ENCODE measurements at places on chromosomes 16 and 17.

DNA sequence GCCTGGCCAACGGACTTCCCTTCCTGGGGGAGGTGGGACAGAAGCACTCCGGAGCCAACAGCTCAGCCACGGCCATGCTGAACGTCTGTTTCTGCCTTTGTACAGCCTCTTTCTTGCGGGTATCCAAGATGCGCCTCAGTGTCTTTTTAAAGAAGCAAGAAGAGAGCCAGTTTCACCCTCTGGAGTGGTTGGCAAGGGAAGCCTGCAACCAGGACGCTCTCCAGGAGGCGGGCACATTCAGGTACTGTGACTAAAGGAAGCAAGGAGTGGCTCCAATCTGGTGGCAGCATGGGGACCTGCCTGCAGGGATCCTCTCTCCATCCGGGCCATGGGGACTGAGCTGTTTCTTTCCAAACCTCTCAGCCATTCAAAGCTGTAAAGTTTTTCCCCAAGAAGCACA lies 60.6 kb upstream of the ENDOV start:
- DNase-seq, result no peak

- DNase-seq, result no peak
These were observed 5.7 kb downstream of the WSCD1 start for GRCh38 chr17:6075845-6076244.

DNA sequence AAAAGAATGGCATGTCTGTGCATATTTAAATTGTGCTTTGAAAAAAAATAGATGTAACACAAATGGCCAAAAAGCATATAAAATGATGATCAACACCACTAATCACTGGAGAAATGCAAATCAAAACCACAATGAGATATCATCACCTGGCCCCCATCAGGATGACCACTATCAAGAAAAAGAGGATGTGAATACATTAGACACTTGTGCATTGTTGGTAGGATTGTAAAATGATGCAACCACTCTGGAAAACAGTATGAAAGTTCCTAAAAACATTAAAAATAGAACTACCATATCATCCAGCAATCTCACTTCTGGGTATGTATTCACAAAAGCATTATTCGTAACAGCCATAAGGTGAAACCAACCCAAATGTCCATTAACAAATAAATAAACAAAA lies 91.5 kb downstream of the SPAG9 start:
- DNase-seq, result no peak

DNA sequence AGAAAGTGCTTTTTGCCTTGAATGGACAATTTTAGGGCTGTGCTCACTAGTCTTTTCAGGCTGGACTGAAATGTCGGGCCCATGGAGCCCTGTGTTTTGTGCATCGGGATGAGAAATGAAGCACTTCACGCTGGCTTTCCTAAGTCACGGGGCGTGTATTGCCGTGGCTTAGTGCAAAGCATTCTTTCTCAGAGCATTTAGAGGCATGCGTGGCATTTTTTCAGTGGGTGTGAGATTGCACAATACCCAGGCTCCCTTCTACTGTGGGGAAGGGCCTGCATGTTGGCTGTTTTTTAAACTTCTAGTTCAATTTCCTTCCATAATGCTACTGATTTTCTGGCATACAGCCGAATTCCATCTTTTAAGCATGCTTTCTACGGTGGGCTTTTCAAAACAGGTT lies 12.6 kb upstream of the POLR3E start:
- DNase-seq, result no peak

DNA sequence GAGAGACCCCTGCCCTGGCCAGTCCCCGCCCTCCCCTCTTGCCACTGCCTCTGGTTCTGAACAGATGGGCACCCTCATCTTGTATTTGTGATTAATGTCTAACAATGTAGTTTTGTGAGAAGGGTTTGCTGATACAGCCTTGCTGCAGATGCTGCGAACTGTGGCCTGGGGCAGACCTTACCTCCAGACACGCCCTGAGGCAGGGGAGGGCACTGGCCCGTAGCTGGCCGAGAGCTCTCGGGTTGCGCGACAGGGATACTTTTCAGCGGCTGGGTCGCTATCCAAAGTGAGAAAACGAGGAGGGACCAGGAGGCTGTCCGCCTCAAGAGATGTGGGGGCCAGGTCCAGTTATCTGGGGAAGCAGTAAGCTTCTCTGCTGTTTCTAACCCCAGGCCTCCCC lies 21.9 kb downstream of the STH start:
- DNase-seq, result no peak

DNA sequence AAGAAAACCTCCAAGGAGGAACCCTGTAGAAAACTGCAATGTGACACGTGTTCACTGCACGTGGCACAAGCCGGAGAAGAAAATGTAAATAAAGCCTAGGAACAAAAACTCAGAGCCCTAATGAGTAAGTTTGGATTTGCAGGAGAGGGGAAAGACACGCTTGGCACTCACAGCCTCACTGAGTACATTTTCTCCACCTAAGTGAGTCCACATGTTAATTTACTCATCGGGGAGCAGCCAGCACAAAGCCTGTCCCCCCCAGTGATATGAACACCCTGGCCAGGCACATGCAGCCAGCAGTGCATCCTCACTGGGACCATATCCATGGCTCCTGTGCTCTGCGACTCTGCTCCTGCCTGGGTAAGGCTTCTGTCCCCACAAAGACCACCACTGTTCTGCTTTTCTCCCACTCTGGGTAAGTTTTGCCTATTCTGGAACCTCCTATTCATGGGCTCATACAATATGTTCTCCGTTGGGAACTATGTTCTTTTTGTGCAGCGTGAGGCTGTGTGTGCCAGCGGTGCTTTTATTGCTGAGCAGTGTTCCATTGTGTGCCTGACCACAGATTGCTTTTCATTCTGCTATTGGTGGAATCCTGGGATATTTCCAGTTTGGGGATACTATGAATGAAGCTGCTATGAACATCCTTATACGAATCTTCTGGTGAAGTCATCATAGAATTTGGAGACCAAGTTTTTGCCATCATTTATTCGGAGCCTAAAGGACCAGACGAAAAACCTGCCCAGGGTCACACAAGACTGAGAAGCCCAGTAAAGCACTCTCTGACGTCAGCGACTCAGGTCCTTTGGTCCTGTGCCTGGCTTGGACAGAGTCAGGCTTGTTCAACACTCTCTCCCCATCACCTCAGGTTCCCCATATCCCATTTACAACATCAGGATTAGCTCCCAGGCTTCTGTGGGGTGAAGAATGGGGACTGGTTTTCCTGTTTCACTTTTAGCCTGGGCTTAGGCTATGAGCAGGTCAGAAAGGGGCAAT lies 53.3 kb downstream of the RNF112 start:
- no peak for DNase-seq

DNA sequence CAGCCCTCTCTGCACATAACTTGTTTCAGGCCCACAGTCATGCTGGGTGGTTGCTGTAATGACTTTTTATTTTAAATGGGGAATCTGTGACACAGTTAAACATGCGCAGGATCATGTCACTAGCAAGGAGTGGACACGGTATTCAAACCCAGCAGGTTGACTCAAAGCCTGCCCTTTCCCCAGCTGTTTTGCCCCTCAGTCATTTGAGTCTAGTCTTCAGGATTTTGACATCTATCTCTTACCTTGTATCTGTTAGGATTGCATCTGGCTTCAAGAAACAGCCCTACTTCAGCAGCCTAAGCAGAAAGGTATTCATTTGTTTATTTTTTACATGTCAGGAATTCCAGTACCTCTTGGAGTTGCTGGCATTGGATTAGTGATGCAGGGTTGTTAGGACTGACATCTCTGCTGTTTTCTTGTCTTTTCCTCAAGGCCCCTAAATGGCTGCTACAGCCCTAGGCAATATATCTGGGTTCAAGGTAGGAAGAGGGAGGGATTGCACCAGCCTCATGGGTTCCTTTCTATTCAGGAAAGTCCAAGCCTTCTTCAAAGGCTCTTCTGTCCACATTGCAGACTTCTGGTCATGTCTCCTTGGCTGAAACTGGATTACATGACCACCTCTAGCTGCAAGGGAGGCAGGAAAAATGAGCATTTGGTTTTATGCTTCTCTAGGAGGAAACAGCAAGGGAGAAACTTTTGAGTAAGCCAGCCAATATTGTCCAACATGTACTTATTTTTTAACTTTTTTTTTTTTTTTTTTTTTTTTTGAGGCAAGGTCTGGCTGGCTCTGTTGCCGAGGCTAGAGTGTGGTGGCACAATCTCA lies 22.8 kb downstream of the ABCC1 start:
- no peak for DNase-seq

GRCh38 chr16:3690980-3691720 lies 26.2 kb downstream of the TRAP1 start:
- no peak for DNase-seq

GRCh38 chr17:9671559-9671958 lies 26.2 kb downstream of the USP43 start:
- no peak for DNase-seq

GRCh38 chr17:56441308-56441707 lies 152.2 kb upstream of the NOG start:
- DNase-seq, result no peak

GRCh38 chr17:213286-214105 lies 32.0 kb upstream of the DOC2B start:
- DNase-seq, result no peak

DNA sequence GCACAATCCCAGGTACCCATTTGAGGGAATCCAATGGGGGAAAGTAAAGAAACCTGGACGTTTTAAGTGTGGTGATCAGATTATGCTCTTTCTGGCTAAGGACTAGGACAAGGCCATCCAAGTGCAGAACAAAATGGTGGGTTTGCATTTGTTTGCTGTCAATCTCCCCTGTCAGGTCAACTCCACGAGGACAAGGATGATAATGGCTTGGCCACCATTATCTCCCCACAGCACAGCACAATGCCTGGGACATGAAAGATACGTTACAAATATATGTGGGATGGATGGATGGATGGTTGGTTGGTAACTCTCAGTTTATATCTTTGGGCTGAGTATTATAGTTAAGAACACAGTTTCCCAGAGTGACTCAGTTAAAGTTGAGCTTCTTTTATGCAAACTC lies 526.9 kb downstream of the NPIPA7 start:
- DNase-seq, result no peak

DNA sequence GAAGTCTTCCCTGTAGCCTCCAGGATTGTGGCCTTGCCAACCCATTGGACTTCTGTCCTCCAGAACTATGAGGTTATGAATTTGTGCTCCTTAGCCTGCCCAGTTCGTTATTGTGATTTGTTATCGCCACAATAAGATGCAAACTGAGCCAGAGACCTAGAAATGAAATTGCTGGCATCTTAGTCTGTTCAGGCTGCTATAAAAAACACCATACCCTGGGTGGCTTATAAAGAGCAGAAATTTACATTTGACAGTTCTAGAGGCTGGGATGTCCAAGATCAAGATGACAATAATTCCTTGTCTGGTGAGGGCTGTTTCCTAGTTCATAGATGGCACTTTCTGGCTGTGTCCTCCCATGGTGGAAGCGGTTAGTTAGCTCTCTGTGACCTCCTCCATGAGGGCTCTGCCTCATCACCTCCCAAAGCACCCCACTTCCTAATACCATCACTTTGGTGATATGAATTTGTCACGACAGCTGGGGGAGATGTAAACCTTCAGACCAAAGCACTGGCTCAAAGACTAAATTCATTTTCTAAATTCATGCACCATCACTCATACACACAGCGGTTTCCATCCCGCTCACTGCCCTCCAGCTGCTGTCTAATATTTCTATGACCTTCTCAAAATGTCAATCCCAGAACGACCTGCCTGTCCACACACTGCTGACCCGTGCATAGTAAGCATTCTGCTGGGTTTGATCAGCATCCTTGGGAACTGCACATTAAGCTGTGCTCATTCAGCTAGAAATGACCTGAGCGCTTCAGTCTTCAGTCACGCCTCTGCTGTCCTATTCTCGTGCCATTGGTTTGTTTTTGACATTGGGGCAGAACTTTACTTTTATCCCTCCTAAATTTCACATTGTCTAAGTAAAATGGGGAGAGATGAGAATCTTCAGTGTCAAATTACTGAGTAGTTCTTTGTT lies 36.6 kb downstream of the GINS3 start:
- no peak for DNase-seq

DNA sequence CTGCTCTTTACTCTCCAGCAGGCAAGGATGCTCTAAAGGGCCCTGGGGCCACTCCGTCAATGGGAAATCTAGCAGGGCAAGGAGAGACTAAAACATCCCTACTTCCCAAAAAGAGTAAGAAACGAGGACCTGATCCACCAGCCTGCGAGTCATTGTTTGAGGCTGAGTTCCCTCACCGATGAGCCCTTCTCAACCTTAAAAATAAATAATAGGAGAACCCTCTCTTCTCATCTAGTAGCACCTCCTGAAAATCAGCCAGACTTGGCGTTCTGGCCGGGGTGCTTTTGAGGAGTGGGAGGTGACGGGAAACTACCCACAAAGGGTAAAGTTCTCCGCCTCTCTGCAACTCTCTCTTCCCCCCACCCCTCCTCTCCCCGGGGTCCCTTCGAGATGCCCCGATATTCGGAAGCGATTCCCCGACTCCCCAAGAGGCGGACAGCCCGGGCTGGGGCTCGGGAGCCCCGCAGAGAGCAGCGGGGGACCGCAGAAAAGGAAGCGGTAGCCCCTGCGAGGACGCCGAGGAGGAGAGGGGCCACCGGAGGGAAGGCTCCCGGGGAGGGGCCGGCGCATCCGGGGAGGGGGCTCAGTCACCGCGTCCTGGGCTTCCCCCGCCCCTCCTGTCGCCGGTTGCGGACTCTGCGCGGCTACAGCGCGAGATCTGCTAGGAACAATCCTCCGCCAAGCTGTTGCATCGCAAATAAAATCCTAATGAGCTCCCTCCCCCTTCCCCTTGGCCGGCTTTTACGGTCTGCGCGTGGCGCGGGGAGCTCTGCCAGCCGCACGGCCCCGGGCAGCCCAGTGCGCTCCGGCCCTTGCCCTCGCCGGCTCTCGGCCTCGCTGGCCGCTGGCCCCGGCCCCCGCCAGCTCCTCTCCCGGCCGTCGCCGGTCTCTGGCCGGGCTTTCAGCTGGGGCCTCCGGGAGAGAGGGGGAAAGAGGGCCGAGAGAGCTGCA lies 1.3 kb downstream of the HOXB9 start:
- DNase-seq, result no peak

Measured in naive thymus-derived CD8-positive, alpha-beta T cell (primary cell).